Activated naive CD4-positive, alpha-beta T cell treated with anti-CD3 and anti-CD28 coated beads for 36 hours (primary cell): ENCODE measurements at places on chromosomes 12 and 14.

DNA sequence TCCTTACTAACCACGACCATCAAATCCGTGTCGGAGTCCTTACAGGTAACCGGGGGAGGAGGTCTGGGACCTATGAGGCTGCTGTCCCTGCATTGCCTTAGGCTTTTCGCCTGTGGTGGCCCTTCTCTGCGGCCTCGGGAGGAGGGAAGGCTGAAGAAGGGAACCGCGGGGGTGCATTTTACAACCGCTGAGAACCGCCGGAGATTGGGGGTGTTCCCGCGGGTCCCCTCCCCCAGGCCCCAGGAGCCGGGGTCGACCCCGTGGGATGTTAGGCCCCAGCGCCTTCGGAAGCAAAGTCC lies 549 bp downstream of the GPHN start:
- DNase-seq = no peak

- DNase-seq = no peak
Measured at GRCh38 chr12:121724925-121725324, 12.4 kb downstream of the TMEM120B start.

DNA sequence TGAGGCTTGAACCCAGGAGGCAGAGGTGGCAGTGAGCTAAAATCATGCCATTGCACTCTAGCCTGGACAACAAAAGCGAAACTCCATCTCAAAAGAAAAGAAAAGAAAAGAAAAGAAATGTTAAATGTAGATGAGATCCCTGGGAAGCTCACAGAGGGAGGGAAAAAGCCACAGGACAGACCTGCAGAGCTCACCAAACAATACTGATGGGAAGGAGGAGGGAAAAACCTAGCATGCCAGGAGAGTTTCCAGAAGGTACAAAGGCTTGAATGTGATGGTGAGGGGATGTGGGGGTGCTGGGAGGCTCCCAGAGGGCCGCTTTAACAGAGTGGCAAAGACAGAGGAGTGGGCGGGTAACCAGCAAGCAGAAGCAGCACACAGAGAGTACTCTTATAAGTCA lies 72.3 kb downstream of the PTPN21 start:
- DNase-seq = no peak

- no peak for DNase-seq
Measured at GRCh38 chr12:28086521-28087155, 103.6 kb upstream of the CCDC91 start.

- DNase-seq = peak; percentile 16
Measured at GRCh38 chr12:120290609-120291305, 946 bp downstream of the RNU4-2 start.
